ENCODE measurements at places on chromosomes 13 and 19.

DNA sequence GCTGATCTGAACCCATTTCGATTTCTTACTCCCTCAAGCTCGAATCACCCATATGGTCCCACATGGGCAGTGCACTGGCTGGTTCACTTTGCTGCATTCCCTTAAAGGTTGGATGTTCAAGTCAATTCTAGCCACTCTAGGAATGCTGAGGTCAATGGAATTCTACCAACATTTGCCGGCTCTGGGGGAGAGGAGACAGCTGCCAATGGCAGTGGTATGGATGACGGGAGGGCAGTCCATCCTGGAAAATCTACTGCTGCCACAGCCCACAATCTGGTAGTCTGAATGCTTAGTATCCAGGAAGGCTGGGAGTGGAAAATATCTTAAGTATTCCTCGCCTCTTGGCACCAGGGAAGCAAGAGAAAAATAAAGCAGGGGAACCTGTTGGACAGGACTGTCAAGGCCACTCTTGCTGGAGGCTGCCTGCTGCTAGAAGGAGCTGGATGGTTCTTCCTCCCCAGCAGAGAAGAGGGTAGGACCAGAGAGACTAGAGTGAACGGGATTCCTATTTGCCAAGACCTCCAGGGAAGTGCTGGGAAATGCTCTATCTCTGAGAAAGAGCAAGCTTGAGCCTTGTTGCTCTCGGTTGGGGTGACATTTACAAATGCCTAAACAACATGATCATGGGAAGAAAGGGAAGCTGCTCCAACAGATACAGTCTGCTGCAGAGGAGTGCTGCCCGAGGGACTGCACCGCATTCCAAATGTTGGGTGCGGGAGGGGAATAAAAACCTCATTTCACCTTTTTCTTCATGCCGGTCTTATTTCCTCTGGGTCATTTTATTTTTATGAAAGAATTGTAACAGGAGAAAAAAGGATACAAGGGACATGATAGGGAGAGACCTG, 20.7 kb upstream of the HMGB1 start:
- no peak for DNase-seq

- no peak for DNase-seq
Measured at GRCh38 chr13:64377606-64378005, 2852.5 kb downstream of the PCDH9 start.

DNA sequence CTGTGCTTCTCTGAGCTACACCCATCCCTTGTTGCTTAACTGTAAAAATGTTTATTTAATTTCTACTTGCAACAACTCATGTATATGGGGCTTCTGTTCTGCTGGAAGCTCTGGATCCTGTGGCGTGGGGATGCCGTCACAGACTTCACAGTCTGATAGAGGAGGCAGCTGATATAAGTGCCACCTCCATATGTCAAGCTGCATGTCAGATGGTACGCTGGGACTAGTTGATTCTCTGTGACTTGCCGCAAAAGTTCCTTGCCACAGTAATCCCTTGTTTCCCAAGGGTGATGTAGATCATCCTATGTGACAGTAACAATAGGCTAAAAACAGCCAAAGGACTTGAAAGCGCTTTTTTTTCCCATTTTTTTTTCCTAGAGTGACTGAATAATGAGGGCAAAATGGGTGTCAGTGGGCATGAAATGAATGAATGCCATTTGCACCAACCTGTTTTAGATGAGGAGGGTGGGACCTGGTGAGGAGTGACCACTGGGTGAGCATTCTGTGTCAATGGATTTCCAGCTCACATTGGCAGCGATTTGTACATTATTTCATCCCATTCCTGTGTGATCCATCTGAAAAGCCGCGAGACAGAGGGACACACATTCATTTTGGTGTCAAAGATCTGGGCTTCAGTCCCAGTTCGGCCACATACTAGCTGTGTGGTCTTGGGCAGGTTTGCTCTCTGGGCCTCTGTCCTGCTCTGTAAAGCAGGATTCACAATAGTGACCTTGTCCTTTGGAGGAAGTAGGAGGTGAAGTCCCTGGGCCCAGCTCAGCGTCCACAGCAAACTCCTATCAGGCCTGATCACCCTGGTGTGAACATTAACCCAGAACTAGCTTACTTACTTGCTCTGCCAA, 88.9 kb upstream of the RNF113B start:
- DNase-seq, result no peak

GRCh38 chr19:990119-990571, 6.0 kb downstream of the WDR18 start:
- DNase-seq, result no peak

GRCh38 chr19:56400485-56400884, 3.6 kb upstream of the ZNF583 start:
- no peak for DNase-seq

- no peak for DNase-seq
Measured at GRCh38 chr19:6533746-6534418, 3.1 kb downstream of the TNFSF9 start.
